Activated gamma-delta T cell treated with anti-CD3 and anti-CD28 coated beads, Interleukin-2, amount 50 U/mL, for 16 hours (primary cell): ENCODE measurements at places on chromosomes 1 and 21.

DNA sequence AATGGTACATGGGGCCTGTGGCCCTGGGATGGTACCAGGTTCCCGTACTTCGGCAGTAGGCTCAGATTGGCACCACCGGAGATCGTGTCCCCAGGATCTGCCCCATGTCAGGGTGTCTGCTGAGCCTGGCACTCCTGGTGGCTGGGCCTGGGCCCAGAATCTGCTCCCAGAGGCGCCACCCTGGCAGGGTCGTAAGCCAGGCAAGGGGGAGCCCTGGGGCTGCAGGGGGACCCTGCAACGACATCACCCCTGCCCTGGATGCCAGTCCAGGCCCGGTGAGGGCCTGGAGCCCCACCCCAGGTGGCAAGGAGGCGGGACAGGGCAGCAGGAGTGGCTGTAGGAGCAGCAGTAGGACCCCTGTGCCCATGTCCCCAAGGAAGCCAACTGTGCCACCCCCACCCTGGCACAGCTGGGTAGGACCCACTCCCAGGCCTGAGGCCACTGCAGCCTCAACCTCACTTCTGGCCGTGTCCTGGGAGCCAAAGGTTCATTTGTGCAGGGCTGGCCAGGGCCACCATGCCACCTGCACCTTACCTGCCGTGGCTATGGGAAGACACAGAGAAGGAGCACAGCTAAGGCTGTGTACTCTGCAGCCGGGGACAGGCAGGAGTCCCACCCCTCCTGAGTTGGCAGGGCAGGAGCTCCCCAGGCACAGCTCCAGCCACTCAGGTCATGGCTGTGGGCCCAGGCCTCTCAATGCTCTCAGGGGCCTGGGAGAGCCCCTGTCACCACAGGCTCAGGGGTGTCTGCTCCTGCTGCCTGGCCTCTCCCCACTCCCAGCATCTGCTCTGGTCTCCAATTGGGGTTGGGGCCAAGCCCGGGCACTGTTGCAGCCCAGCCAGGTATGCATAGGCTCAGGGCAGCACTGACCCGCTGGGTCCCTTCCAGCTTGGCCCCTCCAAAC lies 141.7 kb downstream of the EIF4G3 start:
- no peak for DNase-seq

DNA sequence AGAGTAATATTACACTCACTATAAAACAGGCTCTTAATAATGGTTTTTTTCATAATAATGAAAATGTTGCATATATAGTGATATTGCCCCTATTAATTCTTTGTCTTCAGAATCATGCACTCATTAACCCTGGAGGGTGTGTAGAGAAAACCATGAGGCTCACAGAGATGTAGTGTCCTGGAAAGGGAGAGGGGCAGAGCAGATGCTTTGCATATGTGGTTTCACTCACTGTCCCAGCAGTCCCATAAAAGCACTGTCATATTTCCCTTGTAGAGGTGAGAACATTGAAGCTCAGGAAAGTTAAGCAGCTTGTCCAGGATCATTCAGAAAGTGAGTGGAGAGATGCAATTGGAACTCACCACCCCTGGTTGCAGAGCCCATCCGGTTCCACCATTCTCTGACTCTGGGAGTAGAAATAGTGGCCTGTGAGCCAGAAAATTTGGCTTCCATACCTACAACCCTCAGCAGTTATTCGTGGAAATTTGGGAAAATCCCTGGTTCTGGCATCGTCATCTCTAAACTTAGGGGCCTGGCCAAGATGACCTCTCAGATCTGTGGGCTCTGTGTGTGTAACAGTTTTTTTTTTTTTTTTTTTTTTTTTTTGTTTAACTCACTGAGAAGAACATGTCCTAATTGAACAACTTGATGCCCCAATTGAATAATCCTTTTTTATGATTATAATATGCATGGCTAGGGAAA lies 86.4 kb downstream of the RGL1 start:
- DNase-seq, result no peak

- no peak for DNase-seq
Measured at GRCh38 chr1:68384321-68384813, 65.4 kb downstream of the RPE65 start.

- DNase-seq, result no peak
Measured at GRCh38 chr1:17060306-17060749, 6.5 kb upstream of the SDHB start.

DNA sequence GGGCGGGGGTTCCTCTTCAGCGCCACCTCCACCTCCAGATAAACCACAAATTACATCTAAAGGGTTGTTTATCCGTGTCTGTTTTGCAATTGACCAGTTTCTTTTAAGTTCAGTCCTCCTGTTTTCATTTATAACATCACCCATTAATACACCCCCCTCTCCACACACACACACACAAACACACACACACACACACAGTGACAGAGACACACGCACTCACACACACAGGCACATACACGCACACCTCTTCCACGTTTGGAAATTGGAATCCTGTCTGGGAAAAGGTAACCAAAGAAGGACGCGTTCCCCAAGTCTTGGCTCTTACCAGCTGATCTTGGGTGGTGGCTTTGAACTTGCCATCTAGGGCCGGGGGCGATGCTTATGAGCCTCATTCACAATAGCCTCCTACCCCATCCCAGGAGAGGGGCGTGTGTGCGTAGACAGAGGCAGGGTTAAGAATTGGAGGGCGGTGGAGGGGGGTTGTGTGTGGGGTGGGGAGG lies 442 bp upstream of the CSMD2 start:
- DNase-seq, result no peak

GRCh38 chr1:182384387-182384960 lies 7.1 kb downstream of the GLUL start:
- no peak for DNase-seq

DNA sequence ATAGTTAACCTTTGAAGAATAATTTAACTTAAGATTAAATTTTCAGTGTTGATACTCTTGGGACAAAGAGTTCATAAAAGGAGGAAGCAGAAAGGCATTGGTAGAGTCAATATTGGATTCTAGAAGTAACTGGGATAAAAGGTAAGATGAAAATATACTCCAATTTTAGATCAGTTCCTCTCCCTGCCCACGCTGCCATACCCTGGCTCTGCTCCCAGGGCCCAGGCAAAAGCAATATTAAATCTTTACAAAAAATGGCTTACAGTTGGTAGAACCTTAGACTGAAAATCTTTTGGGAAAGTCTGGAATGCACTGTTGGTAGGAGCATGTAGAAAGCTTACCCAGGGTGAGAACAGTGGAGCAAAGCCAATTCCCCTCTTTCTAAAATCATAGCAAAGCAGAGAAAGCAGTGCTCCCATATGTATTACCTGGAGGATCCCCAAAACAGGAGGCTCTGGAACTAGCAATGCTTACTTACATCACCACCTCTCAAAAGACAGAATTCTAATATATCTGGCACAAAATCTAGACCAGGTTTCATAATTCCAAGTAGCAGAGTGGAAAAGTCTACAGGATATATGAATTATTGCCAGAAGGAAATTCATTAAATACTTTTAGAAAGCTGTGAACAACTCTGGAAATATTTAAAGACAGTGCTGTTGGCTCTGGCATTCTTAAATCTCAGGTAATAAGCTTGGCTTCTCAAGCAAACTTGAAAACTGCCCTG lies 24.5 kb downstream of the KIAA0319L start:
- DNase-seq, result no peak

DNA sequence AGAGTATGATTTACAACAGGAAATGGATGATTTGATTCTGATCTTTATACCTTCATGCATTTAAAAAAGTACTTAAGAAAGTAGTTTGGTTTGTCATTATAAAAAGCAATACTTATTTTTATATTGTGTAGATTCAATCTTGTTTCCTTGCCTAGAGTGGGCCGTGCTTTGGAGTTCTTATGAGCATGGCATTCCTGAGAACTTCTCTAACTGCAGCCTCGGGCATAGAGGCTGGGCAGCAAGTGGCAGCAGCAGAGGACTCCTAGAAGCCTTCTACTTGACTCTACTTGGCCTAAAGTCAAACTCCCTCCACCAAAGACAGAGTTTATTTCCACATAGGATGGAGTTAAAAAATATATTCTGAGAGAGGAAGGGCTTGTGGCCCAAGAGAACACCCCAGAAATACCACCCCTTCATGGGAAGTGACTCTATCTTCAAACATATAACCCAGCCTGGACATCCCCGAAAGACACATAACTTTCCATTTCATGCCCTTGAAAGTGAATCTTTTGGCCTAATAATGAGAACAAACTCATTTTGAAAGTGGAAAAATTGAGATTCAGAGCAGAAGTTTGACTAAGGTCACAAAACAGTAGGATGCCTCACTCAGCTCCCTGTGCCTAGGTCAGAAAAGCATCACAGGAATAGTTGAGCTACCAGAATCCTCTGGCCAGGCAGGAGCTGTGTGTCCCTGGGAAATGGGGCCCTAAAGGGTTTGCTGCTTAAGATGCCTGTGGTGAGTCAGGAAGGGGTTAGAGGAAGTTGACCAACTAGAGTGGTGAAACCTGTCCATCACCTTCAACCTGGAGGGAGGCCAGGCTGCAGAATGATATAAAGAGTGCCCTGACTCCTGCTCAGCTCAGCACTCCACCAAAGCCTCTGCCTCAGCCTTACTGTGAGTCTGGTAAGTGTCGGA lies at the start of gene IVL:
TSS of gene IVL (plus strand) at position 861 of the 916 bp plus-strand sequence. CDS start 1,252 bp downstream, outside the sequence.
- DNase-seq, result no peak

GRCh38 chr1:12467570-12468286 lies 150.3 kb downstream of the DHRS3 start:
- DNase-seq, result no peak

DNA sequence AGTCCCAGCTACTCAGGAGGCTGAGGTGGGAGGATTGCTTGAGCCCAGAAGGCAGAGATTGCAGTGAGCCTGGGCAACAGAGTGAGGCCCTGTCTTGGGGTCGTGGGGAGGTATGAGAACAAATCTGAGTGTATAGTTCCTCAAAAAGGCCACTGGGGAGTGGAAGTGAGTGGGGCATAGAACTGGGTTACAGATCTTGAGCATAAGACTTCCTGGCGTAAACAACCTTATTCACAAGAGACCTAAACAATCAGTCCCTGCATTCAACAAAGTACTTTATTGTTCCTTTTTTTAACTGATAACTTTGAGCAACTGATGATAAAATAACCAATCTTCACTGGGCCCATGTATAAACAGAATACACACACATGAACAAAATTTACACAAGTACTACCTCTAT lies 72.7 kb upstream of the MUTYH start:
- DNase-seq, result no peak

GRCh38 chr1:2591581-2592261 lies 5.1 kb downstream of the PRXL2B start:
- no peak for DNase-seq

GRCh38 chr1:92784021-92784638 lies 778 bp downstream of the EVI5 start:
- peak; percentile 5 for DNase-seq

GRCh38 chr1:107862064-107862463 lies 102.9 kb downstream of the VAV3 start:
- no peak for DNase-seq

DNA sequence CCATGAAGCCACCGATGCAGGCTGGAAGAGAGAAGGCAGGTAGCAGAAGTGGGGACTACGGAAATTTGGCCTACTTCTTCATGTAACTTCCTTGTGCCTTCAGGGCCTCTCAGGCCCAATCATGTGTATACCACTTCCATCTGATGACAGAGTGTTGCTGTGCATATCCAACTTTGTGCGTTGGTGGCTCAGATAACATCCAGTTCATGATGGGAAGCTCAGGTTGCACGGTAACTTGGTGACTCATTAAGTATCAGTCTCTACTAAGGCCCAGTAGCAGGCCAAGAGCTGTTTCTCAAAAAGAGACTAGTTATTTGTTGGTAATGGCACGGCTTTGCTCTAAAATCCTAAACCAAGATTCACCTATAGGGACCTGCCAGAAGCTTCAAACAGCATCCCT lies 117.6 kb downstream of the LTN1 start:
- no peak for DNase-seq

DNA sequence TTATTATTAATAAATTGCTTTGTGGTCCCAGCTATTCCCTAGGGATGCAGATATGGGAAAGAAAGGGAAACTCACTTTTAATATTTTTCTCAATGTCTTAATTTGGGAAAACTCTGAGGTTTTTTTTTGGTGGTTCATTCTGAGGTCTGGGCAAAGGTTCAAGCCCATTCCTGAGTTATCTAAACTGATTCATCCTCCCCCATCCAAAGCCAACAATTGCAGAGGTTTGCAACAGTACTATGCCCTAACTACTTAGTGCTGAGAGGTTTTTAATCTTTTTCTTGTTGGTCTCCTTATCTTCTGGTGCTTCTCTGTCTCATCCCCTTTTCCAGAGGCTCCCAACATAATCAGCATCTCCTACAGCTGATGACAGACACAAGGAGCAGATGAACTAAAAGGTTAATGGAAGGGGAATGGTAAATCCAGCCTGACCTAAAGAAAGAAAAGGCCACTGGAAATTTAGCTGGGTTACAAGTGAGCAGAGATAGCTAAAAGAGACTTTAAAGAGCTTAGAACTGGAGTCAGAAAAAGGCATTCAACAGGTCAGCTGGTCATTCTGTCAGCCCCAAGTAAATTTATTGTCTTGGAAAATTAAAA lies 390.4 kb downstream of the TGFB2 start:
- no peak for DNase-seq

DNA sequence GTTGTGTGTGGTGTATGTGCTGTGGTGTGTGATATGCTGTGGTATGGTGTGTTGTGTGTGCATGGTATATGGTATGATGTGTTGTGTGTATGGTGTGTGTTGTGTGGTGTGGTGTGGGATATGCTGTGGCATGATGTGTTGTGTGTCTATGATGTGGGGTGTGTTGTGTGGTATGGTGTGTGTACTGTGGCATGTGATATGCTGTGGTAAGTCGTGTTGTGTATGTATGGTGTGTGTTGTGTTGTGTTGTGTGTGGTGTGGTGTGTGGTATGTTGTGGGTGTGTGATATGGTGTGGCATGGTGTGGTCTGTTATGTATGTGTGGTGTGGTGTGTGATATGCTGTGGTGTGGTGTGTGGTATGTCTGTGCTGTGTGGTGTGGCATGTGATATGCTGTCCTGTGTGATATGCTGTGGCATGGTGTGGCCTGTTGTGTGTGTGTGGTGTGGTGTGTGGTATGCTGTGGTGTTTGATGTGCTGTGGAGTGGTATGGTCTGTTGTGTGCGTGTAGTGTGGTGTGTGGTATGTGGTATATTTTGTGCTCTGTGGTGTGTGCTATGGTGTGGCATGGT lies 318.0 kb downstream of the PTPRU start:
- DNase-seq, result no peak

- DNase-seq, result no peak
Measured at GRCh38 chr1:78292361-78292760, 198.4 kb upstream of the PTGFR start.

DNA sequence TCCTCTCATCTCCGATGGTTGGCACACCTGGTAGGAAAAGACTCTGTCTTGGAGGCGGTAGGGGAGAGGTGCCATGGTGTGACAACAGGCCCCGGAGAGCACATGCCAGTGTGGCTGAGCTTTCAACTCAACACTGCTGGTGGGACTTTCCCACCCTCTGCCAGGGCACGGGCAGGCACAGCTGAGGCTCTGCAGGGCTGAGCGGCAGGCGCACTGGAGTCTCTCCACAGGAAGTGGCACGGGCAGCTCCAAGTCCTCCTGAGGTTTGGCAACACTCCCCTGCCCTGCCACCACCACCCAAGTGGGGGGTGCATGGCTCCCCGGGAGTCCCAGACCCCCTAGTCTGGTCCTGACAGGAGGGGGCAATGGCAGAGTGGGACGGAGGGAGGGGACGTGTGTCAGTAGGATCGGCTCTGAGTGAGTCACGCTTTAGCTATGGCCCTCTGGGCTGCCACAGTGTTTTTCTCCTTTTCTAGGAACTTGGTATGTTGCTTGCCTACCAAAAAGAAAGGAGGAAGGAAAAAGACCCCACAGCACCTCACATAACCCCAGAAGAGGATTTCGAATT lies 27.3 kb upstream of the EVA1B start:
- DNase-seq, result peak; percentile 14
